Left cardiac atrium (tissue), 4 donors: ENCODE measurements at places on chromosomes 7 and 10. TPM values are rescaled to one million over a fixed set of nuclear protein-coding genes. Genes with fewer than 3 reads are reported as not detected.

MRLN gene
- total RNA-seq = not detected

AGFG2 gene
- total RNA-seq = 21.0 TPM

DLX5 gene
- 0.71 TPM for total RNA-seq

ELN gene
- 91.7 TPM for total RNA-seq

UNCX gene
- total RNA-seq = not detected

AGR3 gene
- total RNA-seq = not detected

SPACDR gene
- 0.73 TPM for total RNA-seq

APBB1IP gene
- total RNA-seq = 8.1 TPM

EPHB6 gene
- 11.1 TPM for total RNA-seq

VENTX gene
- total RNA-seq = 1.3 TPM

TACC2 gene
- 237 TPM for total RNA-seq

KAZALD1 gene
- total RNA-seq = 7.1 TPM

NODAL gene
- not detected for total RNA-seq

GDF10 gene
- 1.4 TPM for total RNA-seq

GCK gene
- 5.6 TPM for total RNA-seq

GPR15LG gene
- total RNA-seq = not detected

EBLN1 gene
- total RNA-seq = not detected

TRPV5 gene
- not detected for total RNA-seq

FAM25C gene
- not detected for total RNA-seq

SPDYE11 gene
- total RNA-seq = not detected

EPHA1 gene
- total RNA-seq = 0.71 TPM
